Tongue (tissue), 3 donors: ENCODE measurements at places on chromosomes 1 and 21.

DNA sequence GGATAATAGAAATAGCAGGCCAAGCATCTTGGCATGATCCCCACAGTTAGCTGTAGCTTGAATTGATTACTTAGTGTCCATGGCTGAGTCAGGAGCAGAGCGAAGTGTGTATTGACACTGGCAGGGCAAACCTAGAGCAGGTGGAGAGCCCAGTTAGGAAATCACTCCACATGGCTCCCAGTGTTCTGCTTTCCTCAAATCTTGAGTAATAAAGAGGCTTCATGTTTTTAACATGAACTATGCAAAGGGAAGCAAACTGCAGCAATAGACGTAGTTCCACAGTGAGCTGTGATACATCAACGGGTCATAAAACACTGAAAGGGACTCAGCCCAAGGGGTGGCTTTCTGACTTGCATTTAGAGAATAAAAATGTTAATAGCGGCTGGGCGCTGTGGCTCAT, 28.9 kb downstream of the RHEX start:
- DNase-seq: no peak

- DNase-seq: no peak
Measured at GRCh38 chr1:217881607-217882332, 250.6 kb downstream of the SPATA17 start.

- no peak for DNase-seq
Measured at GRCh38 chr1:199508072-199508471, 519.4 kb upstream of the NR5A2 start.

DNA sequence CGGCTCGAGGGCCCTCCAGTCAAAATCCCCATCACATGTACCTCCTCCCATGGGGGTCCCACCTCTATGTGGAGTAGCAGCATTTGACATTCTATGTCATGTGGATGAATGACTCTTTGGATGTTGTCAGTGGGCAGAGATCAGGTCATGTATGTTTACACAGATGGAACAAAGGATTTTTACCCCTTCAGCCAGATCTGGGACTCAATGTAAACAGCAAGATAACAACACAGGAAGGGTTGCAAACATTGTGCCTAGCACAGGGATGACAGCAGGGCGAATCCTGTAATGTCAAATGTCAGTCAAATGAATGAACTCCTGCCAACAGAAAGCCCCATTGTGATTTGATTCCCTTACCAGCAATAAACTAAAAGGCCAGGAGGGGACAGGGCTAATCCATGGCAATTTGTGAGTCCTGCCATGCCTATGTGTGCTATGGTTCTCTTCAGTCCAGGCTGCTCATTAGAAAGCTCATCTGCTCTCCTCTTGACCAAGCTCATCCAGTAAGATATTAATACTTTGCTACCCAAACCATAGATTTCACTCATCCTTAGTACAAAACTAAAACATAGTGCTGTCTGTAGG, 60.3 kb downstream of the PGBD5 start:
- no peak for DNase-seq

DNA sequence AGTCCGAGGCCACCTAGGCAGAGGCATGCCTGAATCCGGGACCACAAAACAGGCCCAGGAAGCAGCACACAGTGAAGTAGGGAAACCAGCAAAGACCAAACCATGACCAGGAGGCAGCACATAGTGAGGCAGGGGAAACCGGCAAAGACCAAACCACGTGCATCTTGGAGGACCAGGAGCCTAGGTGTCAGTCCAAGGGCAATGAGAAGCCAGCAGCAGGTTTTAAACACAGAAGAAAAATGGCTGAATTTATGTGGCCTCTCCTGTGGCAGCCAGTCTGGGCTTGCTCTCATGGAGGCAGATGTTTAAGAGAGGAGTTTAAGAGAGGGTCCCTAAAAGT, 42.5 kb downstream of the NPHP4 start:
- DNase-seq: no peak
